ENCODE measurements at places on chromosomes 5 and 9.
A peak's percentile ranks its signal among the peaks of the same experiment; 100 is the strongest.

GRCh38 chr5:155794795-155795194 lies 532.2 kb upstream of the SGCD start:
- no peak for DNase-seq

DNA sequence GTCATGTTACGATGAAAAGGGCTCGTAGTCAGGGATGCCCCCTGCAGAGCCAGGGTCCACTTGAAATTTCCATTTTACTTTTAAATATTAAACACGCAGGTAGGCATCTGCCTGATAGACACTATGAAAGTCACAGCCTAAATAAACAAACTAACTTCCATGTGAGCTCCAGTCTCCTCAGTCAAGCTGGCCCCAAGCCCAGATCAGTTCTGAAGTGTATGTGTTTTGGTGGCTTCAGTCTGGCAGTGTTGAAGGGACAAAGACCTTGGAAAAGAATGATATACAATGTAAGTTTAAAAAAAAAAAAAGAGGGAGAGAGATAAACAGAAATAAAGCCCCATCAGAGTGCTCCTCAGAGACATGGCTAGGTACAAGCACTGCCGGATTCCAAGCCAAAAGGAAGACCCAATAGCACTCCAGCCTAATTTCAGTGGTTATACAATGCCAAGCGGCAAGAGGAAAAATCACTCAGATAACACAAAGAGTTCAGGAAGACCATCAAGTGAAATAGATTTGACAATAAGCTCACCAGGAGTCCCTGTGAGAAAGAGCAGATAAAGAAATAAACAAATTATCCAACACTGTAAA lies 181.0 kb downstream of the BNC2 start:
- no peak for DNase-seq

GRCh38 chr5:107517185-107518033 lies 153.3 kb downstream of the EFNA5 start:
- DNase-seq, result no peak

- no peak for DNase-seq
These were observed 717.0 kb downstream of the BRINP1 start for GRCh38 chr9:118652258-118652657.

- no peak for DNase-seq
These were observed 43.1 kb downstream of the TRIO start for GRCh38 chr5:14186059-14186830.

DNA sequence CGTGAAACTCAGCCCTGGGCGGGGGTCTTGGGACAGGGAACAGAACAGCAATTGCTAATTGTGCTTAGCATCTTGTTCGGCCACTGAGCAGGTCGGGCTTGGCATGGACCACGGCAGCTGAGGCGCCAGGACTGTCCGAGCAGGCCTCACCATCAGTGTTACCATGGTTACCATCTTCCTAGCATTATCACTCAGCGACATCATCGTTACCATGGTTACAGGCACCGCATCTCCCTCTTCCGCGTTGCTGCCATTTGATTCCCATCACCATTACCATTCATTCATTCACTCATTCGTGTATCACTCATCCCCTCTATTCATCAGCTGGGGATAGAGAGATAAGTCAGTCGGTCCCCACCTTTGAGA lies 81.0 kb upstream of the ZBTB43 start:
- no peak for DNase-seq

DNA sequence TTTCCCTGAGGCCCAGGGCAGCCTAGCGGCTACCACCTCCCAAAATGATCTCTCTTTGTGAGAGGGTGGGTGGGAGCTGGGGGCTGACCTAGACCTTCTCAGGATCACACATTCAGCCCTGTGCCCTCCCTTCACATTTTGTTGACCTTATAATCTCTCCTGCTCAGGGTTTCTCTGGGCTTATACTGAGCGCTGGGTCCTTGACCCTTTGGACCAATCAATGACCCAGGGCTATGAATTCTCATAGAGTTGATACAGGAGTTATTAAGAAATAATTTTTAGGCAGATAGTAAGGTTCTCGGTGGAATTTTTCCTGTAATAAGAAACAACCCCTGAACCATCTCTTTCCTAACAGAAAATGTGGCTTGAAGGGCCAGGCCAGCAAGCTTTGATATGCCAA lies 22.0 kb downstream of the GLRX start:
- no peak for DNase-seq

DNA sequence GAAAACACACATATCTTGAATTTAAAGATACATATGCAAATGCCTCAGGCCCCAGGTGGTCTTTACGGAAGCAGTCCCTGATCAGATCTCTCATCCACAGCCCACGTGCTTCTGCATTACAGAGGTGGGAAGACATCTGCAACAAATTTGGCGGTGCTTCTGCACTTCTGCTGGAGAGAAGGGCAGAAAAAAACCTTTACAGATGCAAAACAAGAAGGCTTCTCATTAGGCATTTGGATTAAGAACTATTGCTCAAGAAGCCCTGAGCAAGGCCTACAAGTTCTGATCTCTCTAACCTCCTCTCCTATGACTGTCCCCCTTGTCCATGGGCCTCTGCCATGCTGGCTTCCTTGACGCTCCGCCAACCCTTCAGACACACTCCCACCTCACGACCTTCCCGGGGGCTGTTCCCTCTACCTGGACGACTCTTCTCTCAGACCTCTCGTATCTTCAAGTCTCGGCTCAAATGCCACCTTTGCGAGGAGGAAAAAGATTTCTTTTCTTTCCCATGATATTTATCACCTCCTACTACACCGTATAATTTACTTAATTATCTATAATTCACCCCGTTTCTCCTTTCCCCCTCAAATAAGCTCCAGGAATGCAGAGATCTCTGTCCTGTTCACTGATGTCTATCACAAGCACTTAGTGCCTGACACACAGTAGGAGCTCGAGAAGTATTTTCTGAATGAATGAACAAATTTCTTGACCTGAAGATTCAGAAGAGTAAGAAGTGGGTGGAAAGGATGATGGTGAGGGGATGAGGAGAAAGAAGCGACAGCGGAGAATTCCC lies 1.1 kb downstream of the MTMR12 start:
- DNase-seq, result no peak

GRCh38 chr5:145072889-145073288 lies 762.3 kb downstream of the PRELID2 start:
- no peak for DNase-seq

GRCh38 chr5:132883261-132883834 lies 9.9 kb downstream of the LEAP2 start:
- DNase-seq, result peak; percentile 11

- no peak for DNase-seq
These were observed 76.2 kb upstream of the SLC1A3 start for GRCh38 chr5:36530215-36530614.

DNA sequence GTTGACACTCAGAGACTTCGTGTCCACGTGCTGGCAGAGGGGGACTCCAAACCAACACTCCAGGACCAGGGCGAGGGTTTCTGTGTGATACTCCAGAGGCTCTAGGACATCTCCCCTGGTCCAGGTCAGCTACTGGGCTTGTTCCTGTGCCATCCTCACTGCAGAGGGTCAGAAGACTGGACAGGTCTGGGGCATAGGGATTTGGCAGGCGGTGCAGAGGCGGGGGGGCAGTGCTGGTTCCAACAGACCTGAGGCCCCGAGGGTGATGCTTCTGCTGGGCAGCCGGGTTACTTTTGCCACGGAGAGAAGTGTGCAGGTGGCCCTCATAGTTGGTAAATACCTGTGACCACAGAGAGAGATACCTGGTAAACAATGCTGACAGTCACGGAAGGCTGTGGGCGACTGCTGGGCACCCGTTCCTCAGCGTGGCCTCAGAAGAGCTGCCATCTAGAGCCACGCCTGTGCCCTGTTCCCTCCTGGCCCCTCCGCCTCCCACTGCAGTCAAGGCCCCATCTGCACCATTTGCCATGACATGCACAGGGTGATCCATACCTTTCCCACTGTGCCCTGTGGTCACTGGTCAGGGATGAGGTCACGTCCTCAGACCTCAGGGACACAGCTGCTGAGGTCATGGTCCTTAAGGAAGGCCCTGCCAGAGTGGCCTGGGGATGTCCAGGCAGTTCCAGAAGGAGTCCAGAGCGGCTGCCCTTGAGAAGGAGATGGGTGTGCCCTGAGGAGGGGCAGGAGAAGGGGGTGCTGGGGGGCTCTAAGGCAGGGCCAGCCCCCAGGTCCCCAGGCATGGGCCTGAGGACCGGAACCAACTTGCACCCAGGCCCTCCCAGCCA lies 30.0 kb downstream of the TRIP13 start:
- DNase-seq, result no peak

DNA sequence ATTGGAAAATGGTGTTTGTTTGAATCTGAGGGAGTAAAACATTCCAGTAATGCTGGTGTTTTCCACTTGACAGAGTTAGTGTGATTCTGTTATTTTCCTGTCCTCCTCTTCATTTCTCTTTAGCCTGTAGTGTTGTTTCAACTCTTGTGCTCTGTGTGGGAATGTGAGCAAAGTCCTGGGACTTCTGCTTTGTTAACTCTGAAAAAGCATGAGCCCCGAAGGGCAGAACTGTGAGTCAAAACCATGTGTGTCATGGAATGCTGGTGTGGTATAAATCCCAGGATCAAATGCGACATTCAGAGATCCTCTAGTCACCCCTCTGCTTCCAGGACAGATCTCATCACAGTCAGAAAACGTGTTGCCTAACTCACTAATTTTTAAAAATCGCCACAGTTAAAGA lies 8.9 kb downstream of the F2R start:
- no peak for DNase-seq

DNA sequence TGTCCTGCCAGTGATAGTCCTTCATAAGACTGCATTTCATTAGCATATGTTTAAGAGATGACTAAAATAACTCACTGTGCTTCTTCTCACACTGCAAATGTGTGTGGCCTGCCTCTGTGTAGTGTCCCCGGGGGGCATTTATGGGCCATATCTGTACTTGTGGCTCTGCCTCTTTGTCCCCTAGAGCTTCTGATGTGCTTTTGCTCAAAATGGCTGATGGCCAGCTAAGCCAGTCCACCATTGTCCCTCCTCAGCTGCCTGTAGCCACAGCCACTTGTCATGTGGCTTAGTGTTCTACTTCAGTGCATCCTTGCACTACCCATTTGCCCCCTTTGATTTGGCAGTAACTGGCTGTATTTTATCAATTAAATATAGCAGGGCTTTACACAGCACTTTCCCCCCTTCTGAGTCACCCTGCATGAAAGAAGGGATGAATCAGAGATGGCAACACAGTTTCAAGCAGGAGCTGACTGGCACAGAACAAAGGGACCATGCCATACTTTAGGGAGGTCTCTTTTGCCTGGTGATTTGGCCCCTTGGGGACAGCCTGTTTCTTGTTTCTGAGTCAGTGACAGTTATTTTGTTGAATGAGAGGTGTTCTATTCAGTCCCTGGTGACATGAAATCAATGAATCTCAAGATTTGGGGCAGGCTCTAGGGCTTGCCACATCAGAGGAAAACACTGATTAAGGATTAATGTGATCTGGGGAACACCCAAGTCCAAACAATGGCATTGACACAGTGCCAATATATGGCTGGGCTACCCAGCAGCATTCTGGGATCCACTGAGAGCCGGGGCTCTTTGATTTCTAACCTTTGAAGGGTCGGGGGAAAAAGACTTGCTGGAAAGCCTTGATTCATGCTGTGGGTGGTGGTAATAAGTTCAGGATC lies 245.5 kb downstream of the SMARCA2 start:
- no peak for DNase-seq

- DNase-seq, result no peak
These were observed 16.3 kb upstream of the NANS start for GRCh38 chr9:98040212-98040611.

- no peak for DNase-seq
These were observed at the start of gene PRDM9 for GRCh38 chr5:23507278-23507685. Gene PRDM9 (plus strand): TSS chr5:23507609. CDS start chr5:23509034, 1,425 bp downstream.
